Esophagus muscularis mucosa (tissue), 4 donors: ENCODE measurements at places on chromosomes 7 and 10. TPM values are rescaled to one million over a fixed set of nuclear protein-coding genes. Genes with fewer than 3 reads are reported as not detected.

DNA sequence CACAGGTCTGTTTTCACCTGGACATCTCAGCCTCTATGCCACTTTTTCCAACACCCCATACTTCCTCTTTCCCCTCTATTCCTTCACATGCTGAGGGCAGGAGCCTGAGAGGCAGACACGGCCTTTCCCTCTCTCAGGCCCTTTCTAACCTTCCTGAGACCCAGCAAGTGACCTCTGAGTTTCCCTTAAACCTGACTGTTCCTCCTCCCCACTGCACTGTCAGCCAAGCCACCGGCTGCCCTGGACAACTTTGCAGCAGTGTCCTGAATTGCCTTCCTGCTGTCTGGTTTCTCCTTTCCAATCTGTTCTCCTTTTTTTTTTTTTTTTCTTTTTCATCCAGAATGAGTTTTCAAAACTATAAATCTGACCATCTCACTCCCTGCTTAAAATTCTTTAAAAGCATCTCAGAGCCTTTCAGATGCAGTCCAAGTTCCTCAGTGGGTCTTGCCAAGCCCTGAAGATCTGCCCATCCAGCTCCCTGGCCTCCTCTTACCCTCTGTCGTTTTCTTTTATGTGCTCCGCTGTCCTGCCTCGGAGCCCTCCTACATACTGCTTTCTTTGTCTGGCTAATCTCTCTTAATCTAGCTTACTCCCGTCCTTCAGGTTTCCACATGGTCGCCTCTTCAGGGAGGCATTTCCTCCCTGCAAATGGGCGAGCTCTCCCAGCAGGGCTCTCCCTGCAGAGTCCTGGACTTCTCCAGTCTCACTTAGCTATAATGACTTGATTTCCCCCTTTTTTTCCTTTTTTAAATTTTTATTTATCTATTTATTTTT lies 30.5 kb downstream of the SLC13A4 start:
- DNase-seq = no peak

The PDE6C gene
- total RNA-seq = not detected

GRCh38 chr10:62087329-62087728 lies 181.3 kb downstream of the RTKN2 start:
- no peak for DNase-seq

DNA sequence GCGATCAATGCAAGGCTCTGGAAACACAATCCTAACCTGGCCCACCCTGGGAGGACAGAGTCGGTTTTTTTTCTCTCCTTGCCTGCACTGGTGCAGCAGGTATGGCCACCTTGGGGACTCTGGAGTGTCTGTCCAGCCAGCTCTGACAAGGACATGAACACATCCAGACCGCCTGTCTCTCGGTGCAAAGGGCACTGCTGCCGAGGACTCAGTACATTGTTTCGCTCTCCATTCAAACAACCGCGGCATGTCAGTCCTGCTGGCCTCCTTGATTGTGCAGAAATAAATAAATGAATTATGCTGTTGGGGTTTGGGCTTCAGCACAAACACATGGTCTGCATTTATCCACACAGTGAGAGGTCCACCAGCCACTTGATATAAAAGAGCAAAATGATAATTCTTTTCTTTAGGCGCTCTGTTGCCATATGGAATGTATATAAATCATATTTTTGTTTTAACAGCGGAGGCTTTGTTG lies 565.2 kb downstream of the KCNMA1 start:
- peak; percentile 10 for DNase-seq

GRCh38 chr7:3089493-3089892 lies 45.8 kb upstream of the CARD11 start:
- no peak for DNase-seq

- DNase-seq = no peak
These were observed 900.6 kb downstream of the KCNMA1 start for GRCh38 chr10:76736815-76737618.

The OPN1SW gene
- not detected for total RNA-seq

DNA sequence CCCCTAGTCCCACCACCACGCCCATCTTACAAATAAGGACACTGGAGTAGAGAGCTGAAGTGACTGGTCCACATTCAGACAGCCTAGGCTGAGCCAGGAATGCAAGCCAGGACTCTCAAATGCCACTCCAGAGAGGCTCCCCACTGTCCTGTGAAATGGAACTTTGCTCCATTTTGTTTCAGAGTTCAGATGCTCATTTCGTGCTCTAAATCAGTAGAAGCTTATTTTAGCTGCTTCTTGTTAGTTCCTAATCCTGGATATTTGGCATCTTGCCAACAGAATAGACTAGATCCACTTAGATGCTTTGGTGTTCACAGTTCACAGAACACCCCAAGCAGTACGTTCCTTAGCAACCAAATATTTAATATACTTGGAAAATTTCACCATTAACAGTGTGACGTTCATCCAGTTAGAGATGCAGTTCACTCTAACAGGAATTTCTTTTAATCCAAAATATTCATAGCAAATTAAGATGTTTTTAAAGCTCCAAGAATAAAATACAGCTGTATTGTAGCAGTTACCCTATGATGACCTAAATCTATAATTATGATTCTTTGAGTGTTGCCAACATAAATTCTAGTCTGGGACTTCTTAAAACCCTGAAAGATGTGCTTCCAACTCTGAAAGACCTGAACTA lies 7.3 kb downstream of the MMP21 start:
- DNase-seq = no peak

- no peak for DNase-seq
These were observed 71.3 kb downstream of the NRCAM start for GRCh38 chr7:108384716-108385483.

GRCh38 chr10:110163192-110163773 lies 44.1 kb upstream of the MXI1 start:
- no peak for DNase-seq

The PRLHR gene
- total RNA-seq = 0.78 TPM

GRCh38 chr10:85043207-85043606 lies 714.8 kb downstream of the CCSER2 start:
- DNase-seq = no peak

- DNase-seq = no peak
These were observed 132.1 kb upstream of the ZMIZ1 start for GRCh38 chr10:78936412-78937342.
